A549 treated with CpdA at 1 μM for 4 hours (cell line): ENCODE measurements at places on chromosomes 5 and 9. TPM values are rescaled to one million over a fixed set of nuclear protein-coding genes. Genes with fewer than 3 reads are reported as not detected.

The C9 gene
- total RNA-seq, result 0.02 TPM in 1 of 5 replicates, not detected in the others

The SYK gene
- total RNA-seq, result 0.05 to 0.09 TPM in 2 of 5 replicates, not detected in the others

The MCC gene
- 0.14 to 0.38 TPM (median 0.25 TPM) in 5 replicates for total RNA-seq

The SCGB3A1 gene
- total RNA-seq, result not detected in 5 replicates

The PTCH1 gene
- 1.7 to 3.5 TPM (median 2.6 TPM) in 5 replicates for total RNA-seq

The LCP2 gene
- not detected in 5 replicates for total RNA-seq

The TICAM2 gene
- 0.46 to 1.1 TPM (median 1.0 TPM) in 5 replicates for total RNA-seq

The REEP2 gene
- 5.9 to 7.4 TPM (median 6.7 TPM) in 5 replicates for total RNA-seq

The SLCO6A1 gene
- total RNA-seq, result not detected in 5 replicates
